ENCODE measurements at places on chromosomes 5 and 9.

DNA sequence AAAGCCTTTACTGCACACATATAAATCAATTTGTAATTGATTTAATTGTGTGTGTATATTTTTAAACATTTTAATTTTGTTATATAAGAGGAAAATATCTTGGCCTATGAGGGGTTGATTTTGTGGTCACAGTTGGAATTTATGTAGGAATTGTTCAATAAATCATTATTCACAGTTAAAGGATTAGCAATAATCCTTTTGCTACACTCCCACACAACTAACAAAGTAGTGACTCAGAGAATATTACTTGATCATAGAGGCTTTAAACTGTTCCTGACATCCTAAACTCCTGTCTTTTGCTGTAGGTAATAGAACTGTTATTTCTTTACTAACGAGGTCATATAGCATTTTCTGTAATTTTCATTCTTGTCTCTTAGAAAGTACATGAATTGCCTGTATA, 95.5 kb downstream of the ZCCHC7 start:
- no peak for DNase-seq

- DNase-seq = no peak
Measured at GRCh38 chr9:125965477-125965876, 218.3 kb downstream of the PBX3 start.

- DNase-seq = no peak
Measured at GRCh38 chr9:17776735-17777134, 197.9 kb downstream of the SH3GL2 start.

DNA sequence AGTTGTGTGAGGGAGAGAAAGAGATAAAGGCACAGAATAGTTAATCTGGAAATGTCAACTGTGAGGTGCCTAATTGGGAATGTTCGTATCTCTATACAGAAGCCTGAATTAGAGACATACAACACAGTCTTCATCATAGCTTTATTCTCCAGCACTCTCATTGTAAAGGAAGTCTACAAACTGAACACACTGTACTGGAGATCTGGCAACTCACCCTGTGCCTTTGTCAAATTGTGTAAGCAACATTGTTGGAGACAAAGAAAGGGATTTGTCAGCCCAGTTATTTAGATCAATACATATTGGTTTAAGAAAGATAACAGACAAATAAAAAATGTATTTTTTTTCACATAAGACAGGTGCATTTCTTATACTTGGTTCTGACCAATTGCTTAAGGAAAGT, 832.9 kb upstream of the DMAC1 start:
- DNase-seq = no peak

DNA sequence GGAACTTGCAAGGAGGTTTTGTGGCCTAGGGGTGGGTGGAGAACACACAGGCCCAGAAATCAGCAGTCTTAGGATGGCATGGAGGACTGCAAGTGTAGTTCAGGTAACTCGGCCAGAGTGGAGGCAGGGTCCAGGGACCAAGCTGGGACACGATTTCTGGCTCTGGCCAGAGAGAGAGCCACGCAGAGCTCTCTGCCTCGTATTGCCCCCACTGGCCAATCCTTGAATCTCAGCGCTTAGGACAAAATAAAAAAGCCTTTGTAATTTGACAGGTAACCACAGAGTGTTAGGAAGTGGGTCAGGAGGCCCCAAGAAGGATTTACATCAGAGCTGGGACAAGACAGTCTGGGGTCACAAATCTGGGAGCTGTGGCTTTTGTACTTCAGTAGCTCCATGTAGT, 11.7 kb downstream of the MAP3K1 start:
- DNase-seq = no peak

DNA sequence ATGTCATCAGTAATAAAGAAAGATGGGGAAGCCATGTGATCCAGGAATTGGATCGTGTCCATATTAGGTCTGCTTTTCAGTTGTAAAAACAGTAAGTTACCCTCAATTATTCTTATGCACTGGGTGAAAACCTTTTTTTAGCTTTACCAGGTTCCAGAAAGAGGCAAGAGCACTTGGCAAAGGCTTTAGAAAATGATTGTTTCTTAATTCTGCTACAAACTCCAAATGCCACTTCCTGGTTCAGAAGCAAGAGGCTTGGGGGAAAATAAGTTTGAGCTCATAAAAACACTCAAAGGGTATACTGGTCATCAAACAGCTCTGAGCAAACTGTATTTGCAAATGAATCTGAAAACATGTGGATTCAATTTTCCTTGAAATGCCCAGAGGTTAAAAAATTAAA, 615.6 kb downstream of the EBF1 start:
- no peak for DNase-seq
